ENCODE measurements at places on chromosomes 5 and 9.

- no peak for DNase-seq
Observed at GRCh38 chr9:129591916-129592315, 29.0 kb downstream of the C9orf50 start.

GRCh38 chr9:5278486-5278885, 26.0 kb downstream of the RLN2 start:
- DNase-seq = no peak

- no peak for DNase-seq
Observed at GRCh38 chr5:7501061-7501460, 105.1 kb downstream of the ADCY2 start.

DNA sequence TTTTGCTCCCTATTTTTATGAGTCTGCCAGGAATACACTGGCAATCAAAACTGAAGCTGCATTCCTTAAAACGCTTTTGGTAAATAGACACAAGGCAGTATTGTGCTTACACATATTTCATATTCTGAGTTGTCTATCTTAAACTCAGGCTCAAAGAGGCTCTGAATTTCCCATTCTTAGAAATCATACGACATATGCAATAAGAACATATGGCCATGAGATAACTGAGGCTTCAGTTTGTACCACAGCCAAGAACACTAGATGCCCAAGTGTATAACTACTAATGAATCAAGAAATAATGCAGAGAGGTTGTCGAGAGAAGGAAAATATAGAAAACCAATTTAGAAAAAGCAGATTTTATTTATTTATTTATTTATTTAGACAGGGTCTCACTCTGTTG, 357.4 kb downstream of the NDUFS4 start:
- no peak for DNase-seq

DNA sequence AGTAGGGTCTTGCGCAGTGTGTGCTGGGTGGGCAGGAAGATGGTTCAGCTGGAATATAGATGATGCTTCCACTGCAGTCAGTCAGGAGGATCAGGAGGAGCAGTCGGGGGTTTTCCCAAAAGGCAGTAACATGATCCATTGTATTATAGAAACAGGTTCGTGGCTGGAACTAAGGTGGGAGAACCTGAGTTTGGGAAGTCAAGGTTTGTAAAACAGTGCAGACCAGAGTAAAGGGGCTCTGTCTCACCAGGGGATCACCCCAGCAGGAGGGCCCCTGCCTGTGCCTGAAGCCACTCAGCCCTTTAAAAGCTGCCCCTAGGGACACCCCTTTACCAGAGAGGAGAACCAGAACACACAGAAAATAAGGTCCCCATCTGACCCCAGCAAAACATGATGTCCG, 213.4 kb downstream of the AUH start:
- DNase-seq = no peak

DNA sequence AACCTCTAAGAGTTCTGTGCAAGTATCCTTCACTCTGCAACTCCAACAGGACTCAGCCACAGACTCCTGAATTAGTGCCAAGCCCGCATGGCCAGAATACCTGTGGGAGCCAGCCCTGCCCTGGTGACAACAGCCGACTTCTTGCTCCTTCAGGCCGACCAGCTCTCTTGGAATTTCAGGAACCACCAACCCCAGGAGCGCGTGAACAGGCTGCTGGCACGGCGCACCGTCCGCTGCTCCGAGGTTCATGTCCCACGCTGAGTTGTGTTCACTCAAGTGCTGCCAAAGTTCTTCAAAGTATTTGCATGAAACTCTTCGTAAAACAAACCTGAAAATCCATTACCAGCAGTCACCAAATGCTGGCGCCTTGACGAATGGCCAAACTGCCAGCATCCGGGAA, 232.8 kb downstream of the NR2F1-AS1 start:
- DNase-seq = no peak

GRCh38 chr5:133952729-133953567, 15.5 kb downstream of the C5orf15 start:
- no peak for DNase-seq
